NCI-H1694 treated with DMSO at 0.1 percent for 48 hours (cell line): ENCODE measurements at places on chromosomes 3 and 15.

DNA sequence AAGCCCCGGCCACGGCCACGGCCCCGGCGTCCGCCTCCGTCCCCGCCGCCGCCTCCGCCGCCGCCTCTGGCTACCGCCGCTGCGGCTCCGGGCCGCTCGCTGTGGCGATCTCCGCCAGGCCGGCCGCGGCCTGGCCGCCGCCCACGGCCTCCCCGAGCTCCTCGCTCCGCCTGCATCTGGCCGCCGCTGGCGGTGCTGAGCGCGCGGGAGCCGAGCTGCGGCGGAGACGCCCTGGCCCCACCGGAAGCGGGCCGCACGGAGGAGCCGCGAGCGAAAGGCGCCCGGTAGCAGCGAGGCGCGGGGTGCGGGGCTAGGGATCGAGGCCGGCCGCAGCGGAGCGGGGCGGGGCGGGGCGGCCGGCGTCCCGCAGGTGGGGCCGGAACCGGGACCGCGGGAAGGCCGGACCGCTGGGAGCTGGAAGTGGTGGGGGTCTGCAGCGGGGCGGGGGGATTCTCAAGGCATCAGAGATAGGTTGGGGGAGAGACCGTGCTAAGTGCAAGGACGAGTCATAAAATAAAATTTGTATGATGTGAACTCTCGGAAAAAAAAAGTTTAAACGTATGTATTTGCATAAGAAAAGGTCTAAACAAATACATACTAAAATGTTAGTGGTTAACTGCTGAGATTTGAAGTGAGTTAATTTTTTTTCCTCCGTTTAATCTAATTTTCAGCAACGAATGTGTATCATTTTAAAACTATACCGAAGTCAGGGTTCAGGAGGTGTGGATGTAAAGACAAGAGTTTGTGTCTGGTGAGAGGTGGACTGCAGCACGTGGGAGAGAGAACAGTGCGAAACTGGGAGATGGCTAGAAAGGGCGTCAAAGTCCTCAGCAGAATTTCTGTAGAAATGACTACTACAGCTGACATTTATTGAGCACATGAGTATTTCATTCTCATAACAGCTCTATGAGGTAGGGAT, at the start of gene AVEN:
Gene AVEN, minus strand, starts transcription at position 334 of the 919 bp plus-strand sequence. Its CDS starts 158 bp downstream, at position 176.
- no peak for DNase-seq

- DNase-seq: no peak
Measured at GRCh38 chr15:85722374-85723152, 72.2 kb downstream of the KLHL25 start.

- no peak for DNase-seq
Measured at GRCh38 chr3:64617610-64618009, 70.2 kb downstream of the ADAMTS9 start.

GRCh38 chr15:93920204-93920603, 311.2 kb upstream of the MCTP2 start:
- DNase-seq: no peak

DNA sequence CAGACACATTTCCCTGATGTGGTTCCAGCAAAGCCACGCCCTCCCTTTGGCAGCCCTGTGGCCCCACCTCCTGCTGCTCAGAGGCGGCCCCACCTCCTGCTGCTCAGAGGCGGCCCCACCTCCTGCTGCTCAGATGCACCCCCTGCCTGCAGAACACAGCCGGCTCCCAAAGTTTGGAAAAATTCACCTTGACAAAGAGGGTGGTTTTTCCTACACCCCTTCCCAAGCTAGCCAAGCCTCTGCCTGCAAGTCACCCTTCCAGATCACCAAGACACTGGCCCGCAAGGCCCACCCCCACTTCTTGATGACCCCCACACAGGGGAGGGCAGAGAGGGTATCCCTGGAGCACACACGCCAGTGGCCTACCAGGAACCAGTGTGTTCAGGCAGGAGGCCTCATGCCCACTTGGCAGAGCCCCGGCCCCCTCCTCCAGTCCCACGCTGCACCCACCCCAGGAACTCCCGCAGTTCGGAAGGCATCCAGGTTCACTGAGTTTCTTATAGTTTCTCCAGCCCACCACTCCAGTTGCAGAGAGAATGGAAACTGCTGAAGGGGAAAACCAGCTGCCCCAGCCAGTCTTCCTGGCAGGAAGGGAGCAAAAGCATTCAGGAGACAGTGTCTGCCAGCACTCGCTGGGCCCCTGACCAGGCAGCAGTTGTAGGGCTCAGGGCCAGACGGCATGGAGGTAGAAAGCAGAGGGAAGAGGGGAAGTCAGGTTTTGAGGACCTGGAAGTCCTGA, 2.3 kb upstream of the HAPLN3 start:
- DNase-seq: peak; percentile 50

DNA sequence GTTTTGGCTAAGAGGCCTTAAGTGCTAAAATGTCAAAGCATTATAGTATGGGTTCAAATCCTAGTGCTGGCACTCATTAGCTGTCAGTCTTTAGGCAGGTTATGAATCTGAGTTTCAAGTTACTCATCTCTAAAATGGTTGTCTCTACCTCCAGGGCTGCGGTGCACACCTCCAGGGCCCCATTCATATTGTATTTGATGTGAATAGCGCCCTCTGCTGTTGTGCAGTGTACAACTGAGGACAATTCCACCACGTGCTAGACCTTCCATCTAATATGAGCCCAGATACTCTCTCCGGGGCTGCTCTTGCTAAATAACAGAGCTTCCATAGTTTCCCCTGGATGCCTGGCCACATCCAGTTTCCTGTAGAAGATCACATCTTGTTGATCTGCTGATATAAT, 54.3 kb downstream of the OXNAD1 start:
- no peak for DNase-seq

DNA sequence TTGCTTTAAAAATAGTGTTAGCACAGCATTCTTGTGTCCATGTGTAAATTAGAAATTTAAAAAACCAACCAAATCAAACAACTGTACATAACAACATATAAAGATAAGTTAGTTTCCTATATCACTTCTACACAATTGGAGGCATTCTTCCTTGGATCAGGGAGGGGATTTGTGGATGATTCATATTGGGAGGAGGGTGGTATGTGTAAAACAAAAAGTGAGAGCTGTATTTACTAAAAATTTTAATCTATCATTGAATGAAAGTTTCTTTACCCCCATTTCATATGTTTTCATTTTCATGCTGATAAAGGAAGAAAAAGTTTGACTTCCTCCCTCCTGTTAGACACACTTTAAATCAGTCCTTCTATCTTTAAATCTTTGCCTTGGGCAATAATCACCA, 325.0 kb downstream of the SATB1 start:
- no peak for DNase-seq

GRCh38 chr15:52257734-52258062, 37.9 kb downstream of the MYO5C start:
- DNase-seq: no peak

- DNase-seq: no peak
Measured at GRCh38 chr15:74951006-74951405, 5.6 kb downstream of the RPP25 start.

- no peak for DNase-seq
Measured at GRCh38 chr3:11096266-11097139, 57.8 kb upstream of the HRH1 start.

- no peak for DNase-seq
Measured at GRCh38 chr3:179606534-179607085, 2.0 kb downstream of the NDUFB5 start.

DNA sequence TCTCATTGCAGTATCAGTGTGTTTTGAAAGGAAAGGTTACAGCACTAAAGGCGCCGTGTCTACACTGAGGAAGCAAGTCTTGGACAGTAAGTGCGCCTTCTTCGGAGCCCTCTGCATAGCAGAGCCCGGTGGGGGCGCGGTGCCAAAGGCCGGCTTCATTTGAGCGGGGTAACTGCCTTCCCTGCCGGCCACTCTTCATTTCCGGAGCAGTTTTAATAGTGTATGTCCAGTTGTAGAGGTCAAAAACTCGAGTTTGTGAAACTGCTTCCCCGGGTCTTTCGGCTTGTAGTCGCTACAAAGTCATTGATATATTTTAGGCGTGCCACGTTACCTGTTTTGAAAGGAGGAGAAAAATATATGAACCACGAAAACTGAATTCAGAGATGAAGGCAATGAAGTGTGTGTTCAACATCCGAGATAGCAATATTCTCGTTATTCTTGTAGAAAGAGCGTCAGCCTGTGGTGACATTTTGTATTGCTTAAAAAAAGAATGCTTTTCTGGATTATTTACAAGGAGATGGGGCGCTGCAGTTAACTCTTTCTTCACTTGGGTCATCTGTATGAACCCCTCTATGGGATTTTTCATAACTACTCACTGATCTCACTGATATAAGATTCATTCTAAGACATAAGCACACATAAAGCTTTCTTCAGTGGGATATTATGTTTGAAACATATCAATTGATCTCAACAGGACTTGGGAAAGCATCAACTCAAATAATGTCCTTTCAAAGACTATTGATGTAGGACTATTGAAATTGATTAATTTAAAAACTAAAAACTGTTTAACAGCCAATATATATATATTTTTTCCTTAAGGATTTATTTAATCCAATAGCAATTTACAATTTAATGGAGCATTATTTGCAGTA, 3.0 kb downstream of the ALCAM start:
- DNase-seq: peak; percentile 74

- DNase-seq: no peak
Measured at GRCh38 chr3:123656691-123657090, 71.8 kb upstream of the HACD2 start.

- no peak for DNase-seq
Measured at GRCh38 chr3:108564564-108564963, 24.7 kb downstream of the CIP2A start.

DNA sequence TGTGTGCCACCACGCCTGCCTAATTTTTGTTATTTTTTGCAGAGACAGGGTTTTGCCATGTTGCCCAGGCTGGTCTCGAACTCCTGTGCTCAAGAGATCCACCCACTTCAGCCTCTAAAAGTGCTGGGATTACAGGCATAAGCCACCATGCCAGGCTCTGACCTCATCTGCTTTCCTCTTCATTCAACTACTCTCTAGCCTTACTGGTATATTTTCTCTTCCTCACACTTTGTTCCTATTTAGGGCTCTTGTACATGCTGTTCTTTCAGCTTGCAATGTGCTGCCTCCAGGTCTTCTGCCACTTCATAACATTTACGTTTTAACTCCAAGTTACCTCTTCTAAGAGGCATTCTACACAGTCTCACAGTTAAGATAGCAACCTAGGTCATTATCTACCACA, 34.9 kb downstream of the PIK3CB start:
- DNase-seq: no peak

- peak; percentile 21 for DNase-seq
Measured at GRCh38 chr3:8987645-8988383, 24.5 kb upstream of the RAD18 start.

DNA sequence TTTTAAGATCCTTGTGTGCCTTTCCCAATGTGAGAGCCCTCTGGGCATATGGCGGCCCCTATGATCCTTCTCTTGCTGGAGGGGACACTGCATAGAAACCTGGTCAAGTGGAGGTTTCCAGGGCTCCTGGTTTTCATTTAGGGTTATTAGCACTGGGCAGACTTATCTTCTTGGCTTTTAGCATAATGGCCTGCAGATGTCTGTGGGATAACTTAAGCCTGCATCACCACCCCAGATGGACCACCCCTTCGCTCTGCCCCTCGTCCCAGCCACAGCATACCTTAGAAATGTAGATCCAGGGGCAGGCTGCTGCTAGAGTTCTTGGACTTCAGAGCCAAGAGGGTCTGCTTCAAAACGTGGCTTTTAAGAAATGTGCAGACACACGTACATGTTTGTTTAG, 340.3 kb upstream of the CTDSPL start:
- no peak for DNase-seq

GRCh38 chr3:189301479-189301878, 129.7 kb downstream of the TPRG1 start:
- DNase-seq: no peak

DNA sequence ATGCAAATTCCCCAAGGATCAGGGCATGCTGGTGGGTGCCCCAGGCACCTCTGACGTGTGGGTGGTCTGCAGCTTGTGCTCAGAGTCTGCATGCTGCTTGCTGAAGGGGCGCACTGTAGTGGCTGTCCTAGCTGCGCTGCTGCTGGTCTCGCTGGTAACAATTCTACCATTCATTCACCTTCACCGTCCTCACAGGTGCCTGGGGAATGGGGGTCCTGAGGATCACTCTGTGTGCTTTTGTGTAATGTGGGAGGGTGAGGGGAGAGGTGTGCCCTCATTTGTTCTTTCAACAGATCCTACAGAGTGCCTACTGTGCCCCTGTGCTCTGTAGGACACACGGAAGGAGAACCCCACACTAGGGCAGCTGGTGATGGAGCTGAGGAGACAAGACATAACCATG, 2.1 kb upstream of the ITGA11 start:
- DNase-seq: no peak

GRCh38 chr15:100812802-100813201, 66.8 kb upstream of the ALDH1A3 start:
- no peak for DNase-seq

DNA sequence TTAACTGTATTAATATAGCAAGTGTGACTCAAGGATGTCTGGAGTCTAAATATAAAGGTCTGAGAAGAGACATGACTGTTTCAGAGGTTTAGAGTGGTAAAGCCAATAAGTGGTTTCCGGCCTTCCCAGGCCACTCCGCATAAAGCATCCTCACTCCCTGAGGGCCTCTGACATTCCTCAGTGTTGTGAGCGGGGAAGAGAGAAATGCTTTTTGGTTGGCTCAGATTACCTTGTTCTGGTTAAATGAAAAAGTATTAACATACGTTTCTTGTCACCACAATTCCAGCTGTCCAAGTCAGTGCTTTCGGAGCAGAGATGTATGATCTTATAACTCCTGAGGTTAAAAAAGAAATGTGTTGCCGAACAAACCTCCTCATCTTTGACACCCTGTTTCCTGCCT, 103.8 kb downstream of the RBMS3 start:
- no peak for DNase-seq

DNA sequence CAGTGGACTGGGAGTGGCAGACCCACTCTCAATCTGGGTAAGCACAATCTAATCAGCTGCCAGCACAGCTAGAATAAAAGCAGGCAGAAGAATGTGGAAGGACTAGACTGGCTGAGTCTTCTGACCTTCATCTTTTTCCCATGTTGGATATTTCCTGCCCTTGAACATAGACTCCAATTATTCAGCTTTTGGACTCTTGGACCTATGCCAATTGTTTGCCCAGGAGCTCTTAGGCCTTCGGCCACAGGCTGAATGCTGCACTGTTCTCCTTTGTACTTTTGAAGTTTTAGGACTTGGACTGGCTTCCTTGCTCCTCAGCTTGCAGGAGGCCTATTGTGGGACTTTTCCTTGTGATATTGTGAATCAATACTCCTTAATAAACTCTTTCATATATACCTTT, 477.7 kb upstream of the ZNF385D start:
- no peak for DNase-seq

DNA sequence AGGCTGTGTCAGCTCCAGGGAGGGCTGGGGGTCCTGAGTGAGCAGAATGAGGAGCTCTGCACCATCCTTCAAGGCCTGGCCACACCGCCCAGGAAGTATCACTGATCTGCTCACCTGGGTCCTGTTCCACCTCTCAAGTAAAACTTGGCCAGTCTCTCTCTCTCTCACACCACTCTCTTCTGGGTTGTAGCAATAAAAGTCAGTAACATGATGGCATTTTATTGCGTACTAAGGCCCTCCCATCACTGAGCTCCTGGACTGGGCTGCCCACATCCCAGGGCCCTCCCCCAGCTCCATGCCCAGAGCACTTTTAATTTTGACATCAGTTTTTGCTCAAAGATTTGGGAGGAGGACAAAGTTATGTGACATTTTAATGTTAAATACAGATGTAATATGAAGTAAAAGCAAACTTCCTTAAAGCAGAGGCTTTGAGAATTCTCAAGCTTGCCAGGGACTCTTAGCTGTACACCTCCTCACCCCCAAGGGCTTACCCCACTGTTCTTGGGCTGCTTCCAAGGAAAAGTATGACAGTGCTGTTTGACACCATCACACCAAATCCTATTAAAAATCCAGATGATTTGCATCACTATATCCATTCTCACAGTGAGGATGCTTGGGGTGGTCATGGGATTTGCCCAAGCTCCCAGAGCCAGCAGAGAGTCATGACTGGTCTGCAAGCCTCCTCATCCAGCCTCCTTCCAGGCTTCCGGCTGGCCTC, 105.1 kb upstream of the SLCO2A1 start:
- no peak for DNase-seq
